ENCODE measurements at places on chromosomes 3 and 15.
A peak's percentile ranks its signal among the peaks of the same experiment; 100 is the strongest.

GRCh38 chr3:154875142-154875541, 205.0 kb upstream of the MME start:
- no peak for DNase-seq

GRCh38 chr3:170534227-170534626, 51.6 kb downstream of the SLC7A14 start:
- DNase-seq: peak; percentile 18

GRCh38 chr15:31081588-31082250, 19.8 kb downstream of the TRPM1 start:
- no peak for DNase-seq

GRCh38 chr15:38557921-38558320, 6.7 kb downstream of the RASGRP1 start:
- DNase-seq: no peak

DNA sequence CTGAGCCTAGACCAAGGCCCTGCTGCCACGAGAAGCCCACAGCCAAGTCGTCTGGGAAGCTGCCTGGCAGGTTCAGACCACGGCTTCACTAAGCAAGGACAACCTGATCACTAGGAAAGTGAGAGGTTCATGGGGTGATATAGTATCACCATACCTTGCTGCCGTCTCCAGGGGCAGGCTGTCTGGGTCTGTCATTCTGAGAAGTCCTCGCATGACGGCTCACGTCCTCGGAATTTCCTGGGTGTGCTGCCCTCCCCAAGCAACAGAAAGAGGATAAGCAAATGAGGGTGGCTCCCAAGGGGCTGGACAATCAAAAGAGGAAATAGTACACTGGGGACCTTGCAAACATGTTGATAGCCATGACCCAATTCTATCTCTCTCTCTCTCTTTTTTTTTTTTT, 207.4 kb upstream of the IGF1R start:
- DNase-seq: no peak

DNA sequence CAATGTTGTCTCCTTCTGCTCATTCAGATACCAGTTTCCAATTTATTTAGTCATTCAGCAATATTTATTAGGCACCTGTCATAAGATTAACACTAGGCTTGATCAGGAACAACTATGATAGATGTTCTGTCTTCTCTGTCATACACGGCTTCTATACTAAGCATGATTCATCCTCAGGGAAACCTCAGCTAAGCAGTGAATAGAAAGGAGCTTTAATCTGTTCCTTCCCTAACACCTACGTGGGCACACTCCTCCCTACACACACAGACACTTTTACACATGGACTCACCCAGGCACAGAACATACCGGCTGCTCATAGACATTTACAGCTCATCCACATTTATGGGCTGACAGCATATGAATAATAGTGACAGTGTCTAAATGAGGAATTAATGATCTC, 136.9 kb downstream of the LEKR1 start:
- no peak for DNase-seq

- no peak for DNase-seq
Measured at GRCh38 chr15:91049378-91050127, 27.2 kb upstream of the VPS33B start.

- no peak for DNase-seq
Measured at GRCh38 chr3:194315088-194315964, 35.8 kb downstream of the CPN2 start.

- DNase-seq: no peak
Measured at GRCh38 chr3:151838574-151839312, 24.8 kb downstream of the AADAC start.

- DNase-seq: no peak
Measured at GRCh38 chr3:14716591-14716990, 41.6 kb downstream of the C3orf20 start.

DNA sequence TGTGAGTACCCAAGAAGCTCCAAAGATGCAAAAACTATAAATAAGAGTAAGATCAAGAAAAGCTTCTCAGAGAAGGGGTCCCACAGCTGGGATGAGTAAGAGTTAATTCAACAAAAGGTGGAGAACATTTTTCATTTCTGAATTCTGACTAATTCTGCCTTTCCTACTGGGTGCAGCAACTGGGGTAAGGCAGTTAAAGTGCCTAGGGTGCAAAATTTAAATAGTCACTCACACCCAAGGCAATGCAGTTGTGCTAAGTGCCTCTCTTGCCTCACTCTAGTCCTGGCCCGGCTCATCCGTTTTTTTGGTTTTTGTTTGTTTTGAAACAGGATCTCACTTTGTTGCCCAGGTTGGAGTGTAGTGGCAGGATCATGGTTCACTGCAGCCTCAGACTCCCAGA, 240.2 kb downstream of the TP63 start:
- no peak for DNase-seq

DNA sequence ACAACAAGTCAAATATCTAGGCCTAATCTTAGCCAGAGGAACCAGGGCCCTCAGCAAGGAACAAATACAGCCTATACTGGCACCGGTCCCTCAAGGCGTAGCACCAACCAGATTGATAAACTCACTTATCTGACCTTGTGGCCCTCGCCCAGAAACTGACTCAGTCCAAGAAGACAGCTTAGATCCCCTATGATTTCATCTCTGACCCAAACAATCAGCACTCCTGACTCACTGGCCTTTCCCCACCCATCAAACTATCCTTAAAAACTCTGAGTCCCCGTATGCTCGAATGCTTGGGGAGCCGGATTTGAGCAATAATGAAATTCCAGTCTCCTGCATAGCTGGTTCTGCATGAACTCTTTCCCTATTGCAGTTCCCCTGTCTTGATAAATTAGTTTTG, 1.6 kb upstream of the SORD start:
- DNase-seq: no peak

GRCh38 chr15:98277602-98278001, 317.1 kb downstream of the ARRDC4 start:
- no peak for DNase-seq

DNA sequence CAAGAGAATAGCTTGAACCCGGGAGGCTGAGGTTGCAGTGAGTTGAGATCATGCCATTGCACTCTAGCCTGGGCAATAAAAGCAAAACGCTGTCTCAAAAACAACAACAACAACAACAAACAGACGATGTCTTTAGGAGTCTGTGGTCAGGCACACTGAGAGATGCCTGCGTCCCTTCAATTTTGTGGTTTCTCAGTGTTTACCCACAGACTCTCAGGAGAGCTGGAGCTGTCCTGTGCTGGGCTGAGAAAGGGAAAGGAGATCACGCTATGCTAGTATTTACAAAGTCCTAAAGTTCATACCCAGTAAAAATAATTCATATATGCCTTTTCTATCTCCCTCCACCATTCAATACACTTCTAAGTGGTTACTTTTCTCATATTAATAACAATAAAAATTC, 6.3 kb downstream of the LAMP3 start:
- DNase-seq: no peak

GRCh38 chr3:106482451-106482850, 613.6 kb upstream of the CBLB start:
- DNase-seq: no peak

DNA sequence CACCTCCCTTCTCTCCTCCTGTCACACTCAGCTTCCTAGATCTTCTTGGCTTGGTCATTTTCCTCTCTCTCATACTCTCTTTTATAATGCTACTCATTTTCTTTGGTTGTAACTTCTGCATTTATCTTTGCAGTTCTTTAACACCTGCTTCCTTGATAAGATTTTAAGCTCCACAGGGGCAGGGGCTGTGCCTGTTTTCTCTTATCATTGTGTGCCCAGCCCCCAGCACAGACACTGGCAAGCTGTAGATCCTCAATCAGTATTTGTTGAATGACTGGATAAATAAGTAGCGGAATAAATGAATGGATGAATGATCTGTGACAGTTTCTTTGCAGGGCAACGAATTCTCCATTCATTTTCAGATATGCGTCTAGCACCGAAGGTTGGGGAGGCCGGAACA, 64.3 kb upstream of the MEX3B start:
- DNase-seq: no peak

DNA sequence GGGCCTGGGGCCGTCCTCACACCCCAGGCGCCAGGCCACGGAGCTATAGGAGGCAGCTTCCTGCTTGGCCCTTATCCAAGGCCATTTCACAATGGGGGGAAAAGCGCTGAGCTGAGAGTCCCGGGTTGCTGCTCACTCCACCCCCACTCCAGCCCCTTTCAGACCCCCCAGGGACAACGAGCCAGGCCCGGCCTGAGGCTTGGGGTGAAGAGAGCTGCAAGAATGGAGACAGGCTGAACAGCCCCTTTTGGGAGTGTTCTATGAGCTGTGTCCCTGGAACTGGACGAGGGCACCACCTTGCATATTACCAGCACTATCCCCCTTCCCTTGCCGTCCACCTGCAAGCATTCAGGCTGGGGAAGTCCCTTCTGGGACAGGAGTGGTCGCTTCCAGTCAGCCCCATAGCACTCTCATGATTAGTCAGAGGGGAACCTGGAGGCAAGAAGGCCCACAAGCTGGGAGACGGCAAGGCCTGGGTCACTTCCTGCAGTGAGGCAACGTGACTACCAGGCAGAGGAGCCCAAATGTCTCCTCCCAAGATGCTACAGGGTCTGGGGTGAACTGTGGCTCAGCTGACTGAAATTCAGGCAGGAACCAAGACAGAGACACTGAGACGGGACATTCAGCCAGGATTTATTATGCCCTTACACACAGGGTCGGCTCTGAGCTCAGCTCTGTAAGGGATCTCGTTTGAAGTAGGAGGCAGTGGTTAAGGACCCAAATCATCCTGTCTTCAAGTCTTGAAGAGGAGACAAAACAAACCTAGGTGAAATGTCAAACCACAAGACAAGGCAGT, 8.6 kb upstream of the SRP14 start:
- peak; percentile 84 for DNase-seq

All from kidney epithelial cell (primary cell).